ENCODE measurements at places on chromosomes 2 and 18.
A peak's percentile ranks its signal among the peaks of the same experiment; 100 is the strongest.

- DNase-seq = no peak
Measured at GRCh38 chr2:23037596-23037995, 347.4 kb upstream of the KLHL29 start.

- DNase-seq = no peak
Measured at GRCh38 chr2:96374211-96374951, 38.8 kb downstream of the NCAPH start.

DNA sequence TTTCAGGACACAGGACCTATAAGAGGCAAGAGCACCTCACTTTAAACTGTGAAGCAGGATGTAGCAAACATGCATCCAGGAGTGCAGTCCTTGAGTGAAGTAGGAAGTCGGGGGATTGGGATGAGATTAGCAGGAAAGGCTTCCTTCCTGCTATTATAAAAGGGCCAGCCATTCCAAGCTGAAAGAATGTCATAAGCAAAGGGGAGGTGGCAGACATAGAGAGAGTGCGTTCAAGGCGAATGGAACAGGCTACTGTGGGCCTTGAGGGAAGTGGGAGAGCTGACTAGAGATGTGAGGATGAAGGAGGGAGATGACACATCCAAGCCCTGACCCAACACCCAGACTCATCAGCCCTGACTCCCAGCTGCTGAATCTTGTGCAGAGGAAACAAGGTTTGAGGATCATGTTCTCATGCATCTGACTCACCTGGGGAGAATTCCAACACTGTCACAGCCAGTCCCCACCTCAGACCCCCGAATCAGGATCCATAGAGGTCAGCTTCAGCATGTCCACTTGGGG, 63.9 kb downstream of the GYPC start:
- DNase-seq = no peak

DNA sequence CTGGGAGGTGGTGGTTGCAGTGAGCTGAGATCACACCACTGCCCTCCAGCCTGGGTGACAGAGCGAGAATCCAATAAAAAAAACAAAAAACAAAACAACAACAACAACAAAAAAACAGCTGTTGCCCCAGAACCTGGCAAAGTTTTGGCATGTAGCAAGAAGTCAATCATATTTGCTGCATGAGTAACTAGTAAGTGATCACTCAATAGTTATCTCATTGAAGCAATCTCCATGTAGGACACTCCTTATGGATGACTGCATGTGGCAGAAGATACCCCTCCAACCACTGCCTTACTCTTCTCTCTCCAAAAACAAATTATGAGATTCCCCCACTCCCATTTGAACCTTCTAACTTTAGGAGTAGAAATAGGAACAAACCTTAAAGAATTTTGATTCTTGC, 113.7 kb downstream of the TTC27 start:
- peak; percentile 27 for DNase-seq

GRCh38 chr2:195687320-195688086, 30.5 kb downstream of the SLC39A10 start:
- DNase-seq = no peak

DNA sequence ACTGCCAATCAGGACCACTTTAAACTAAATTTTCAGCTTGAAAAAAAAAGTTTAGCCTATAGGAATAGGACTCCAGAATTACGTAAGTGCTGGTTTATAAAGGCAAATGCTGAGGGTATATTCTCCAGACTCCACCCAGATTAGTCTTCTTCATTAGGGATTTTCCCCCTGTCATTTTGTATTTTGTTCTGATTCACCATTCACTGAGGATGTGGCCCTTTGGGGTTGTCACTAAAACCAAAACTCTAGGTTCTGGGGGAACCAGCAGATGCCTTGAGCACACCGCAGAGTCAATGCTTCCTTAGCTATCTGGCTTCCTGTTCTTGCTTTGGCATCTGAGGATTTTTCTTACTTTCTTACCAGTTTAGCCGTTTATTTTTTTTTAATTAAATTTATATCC, 10.5 kb downstream of the SCYGR4 start:
- DNase-seq = no peak

DNA sequence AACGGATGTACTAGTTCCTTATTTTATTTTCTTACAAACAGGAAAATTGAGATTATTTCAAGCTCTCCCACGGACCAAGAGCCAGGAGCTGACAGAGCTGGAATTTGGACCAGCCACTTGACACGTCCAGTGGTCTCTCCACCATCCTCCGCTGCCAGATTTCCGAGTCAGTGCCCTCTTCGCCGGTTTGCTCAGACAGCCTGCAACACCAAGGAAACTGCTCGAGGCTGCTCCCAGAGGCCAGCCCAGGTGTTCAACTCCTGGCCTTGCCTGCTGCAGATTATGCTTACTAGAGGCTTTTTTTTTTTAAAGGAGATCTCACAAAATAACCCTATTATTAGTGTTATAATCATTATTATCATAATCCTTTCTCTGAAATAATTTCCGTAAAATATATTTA, 779.8 kb downstream of the RNF144A start:
- no peak for DNase-seq

DNA sequence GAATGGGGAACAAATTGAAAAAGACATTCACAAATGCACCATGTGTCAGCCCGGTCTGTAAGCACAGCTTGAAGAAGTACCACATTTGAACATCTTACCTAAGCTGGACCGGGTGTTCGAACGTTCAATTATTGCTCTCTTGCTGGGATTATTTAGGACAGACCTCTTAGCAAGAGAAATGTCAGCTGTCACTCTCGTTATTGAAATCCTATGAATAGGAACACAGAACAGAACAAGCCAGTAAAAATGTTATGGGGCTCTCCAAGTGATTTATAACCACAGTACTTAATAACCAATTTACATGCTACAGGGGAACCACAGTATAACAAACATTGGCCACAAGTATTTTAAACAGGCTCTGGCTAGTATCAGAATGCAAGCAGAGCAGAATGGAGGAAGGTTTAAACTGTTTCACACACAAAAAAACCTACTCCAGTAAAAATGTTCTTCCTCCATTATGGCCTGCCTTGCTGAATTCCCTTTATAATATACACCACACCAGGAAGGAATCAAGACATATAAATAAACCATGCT, 32.5 kb upstream of the ARL5A start:
- DNase-seq = peak; percentile 33

GRCh38 chr2:57888463-57888862, 158.1 kb upstream of the VRK2 start:
- no peak for DNase-seq

GRCh38 chr2:33133454-33133952, 186.8 kb downstream of the LTBP1 start:
- DNase-seq = no peak

DNA sequence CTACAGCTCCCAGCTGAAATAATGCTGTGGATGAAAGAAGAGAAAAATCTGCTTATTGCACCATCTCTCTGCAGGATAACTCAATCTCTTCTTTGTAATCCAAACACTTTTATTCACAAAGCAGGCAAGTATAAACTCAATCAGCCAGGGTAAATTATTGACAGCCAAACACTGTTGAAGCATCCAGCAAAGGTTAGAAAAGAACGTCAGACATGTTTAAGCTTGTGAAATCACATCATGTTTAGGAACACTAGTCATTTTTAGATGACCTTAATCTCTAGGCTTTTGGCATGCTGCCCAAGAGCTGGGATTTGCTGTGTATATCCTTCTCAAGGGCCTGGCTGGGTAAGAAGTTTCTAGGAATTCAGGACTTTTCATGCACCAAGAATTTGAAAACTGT, 1148.1 kb upstream of the FANCL start:
- no peak for DNase-seq

GRCh38 chr2:25251071-25251421, 82.7 kb upstream of the POMC start:
- no peak for DNase-seq

DNA sequence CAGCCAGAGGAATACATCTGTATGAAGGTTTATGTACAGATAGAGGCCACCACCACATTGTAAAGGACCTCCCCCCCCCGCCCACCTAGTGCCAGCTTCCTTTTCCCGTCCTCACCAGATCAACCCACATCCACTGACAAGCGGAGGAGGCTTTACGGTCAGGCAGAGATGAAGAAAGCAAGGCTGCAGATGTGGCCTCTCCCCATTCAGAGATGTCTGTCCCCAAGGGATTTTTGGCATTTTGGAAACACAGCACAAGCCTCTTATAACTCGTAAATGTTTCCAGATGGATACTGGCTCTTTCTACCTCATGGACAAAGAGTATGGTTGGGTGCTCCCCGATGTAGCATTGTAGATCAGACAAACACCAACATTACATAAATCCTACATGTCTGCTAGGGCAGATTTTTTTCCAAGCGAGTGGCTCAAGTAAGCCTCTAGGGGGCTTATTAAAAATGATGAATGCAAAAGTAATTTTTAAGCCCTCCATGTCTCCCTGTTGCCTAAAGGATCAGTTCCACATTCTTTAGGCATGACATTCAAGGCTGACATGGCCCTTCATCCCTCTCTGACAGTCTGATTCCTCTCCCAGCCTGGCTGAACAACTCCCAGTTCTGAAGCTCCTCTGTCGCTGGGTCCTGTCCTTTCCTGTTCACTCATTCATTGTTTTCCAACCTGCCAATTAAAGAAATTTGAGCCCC, 11.7 kb downstream of the VIT start:
- peak; percentile 99 for DNase-seq

- no peak for DNase-seq
Measured at GRCh38 chr18:50232419-50232818, 33.9 kb downstream of the CFAP53 start.

- no peak for DNase-seq
Measured at GRCh38 chr2:64119369-64119768, 24.9 kb downstream of the PELI1 start.

- DNase-seq = peak; percentile 20
Measured at GRCh38 chr2:101881131-101881530, 110.6 kb upstream of the IL1R2 start.

- DNase-seq = no peak
Measured at GRCh38 chr2:23679044-23679443, 247.9 kb downstream of the ATAD2B start.

GRCh38 chr2:204947405-204947804, 402.1 kb downstream of the PARD3B start:
- no peak for DNase-seq

DNA sequence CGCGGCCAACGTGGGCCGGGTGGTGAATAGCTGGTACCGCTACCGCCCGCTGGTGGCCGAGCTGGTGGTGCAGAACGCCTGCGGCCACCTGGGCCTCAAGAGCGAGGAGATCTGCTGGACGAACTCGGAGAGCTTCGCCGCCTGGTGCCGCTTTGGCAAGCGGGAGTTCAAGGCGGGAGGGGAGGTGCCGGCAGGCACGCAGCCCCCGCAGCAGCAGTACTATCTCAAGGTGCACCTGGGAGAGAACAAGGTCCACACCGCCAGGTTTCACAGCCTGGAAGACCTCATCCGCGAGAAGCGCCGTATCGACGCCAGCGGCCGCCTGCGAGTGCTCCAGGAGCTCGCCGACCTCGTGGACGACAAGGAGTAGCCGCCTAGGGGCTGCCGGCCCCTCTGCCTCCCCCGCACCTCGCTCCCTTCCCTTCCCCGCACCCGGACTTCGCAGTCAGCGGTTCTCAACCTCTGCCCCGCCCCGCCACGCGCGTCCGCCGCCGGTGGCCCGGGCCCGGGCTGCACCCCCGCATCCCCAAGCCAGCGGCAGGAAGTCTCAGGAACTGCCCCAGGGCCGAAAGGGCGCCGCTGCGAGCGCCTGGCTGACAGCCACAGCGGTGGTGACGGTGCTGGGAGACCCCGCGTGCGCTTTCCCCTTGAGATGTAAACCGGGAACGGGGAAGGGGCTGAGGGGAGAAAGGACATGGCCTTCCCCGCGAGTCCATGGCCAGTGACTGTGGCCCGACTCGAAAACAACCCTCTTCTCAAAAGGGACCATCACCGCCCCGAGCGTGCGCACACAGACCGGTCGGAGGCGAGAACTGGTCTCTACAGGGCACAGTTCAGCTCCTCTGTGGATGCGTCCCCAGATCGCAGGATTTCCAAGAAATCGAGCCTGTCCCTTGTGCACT, 2.2 kb downstream of the LRATD1 start:
- DNase-seq = peak; percentile 72

DNA sequence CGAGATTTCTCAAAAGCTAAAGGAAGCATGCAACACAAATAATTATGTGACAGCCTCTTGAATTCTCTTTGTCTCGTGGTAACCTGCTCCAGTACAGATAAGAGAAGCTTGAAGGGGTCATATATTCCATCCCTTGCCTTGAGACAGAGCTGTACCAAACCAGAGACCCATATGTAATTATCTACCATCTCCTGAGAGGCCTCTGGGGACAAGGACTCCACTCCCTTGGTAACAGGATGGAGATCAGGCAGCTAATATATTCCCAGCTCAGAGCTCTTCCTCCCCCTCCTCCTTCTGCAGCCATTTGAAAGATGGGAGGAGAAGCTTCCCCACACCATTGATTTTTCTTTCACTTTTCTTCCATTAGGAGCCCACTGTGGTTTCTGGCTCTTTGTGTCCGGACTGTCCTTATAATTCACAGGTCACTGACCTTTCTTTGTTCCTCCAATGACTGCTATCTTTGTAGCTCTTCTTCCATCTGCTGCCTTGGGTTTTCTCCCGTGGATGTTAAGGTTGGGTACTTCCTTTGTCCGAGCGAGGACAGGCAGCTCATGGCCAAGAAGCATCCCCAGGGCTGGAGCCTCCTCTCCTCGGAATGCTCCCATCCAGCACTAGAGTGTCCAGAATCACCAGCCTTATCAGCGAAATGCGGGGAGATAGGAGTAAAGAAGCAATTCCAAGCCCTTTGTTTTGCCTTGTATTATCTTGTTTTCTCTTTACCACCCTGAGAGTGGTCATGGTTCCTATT, 72.6 kb upstream of the STPG4 start:
- no peak for DNase-seq

GRCh38 chr2:231228223-231228622, 29.8 kb downstream of the ARMC9 start:
- DNase-seq = no peak

- DNase-seq = peak; percentile 52
Measured at GRCh38 chr2:85797921-85798320, 44.1 kb downstream of the ATOH8 start.
